ENCODE measurements at places on chromosomes 5 and 9.

DNA sequence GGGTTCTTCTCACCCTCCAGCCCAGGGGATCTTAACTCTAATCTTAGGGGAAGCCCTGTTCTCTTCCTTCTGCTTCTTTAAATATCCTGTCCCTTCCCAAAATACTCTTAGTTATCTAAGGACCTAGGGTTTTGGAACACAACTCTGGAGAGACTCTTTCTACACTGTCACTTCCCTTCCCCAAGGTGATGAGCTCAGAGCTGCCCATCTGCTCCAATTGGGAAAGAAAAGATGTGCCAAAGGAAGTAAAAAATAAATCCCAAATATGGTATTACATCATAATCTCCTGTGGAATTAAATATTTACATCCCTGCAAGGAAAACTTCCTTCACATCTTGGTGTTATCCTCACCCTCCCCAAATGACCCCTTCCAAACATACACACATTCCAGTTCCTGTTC is 291.2 kb downstream of the EPB41L4A start:
- no peak for DNase-seq

DNA sequence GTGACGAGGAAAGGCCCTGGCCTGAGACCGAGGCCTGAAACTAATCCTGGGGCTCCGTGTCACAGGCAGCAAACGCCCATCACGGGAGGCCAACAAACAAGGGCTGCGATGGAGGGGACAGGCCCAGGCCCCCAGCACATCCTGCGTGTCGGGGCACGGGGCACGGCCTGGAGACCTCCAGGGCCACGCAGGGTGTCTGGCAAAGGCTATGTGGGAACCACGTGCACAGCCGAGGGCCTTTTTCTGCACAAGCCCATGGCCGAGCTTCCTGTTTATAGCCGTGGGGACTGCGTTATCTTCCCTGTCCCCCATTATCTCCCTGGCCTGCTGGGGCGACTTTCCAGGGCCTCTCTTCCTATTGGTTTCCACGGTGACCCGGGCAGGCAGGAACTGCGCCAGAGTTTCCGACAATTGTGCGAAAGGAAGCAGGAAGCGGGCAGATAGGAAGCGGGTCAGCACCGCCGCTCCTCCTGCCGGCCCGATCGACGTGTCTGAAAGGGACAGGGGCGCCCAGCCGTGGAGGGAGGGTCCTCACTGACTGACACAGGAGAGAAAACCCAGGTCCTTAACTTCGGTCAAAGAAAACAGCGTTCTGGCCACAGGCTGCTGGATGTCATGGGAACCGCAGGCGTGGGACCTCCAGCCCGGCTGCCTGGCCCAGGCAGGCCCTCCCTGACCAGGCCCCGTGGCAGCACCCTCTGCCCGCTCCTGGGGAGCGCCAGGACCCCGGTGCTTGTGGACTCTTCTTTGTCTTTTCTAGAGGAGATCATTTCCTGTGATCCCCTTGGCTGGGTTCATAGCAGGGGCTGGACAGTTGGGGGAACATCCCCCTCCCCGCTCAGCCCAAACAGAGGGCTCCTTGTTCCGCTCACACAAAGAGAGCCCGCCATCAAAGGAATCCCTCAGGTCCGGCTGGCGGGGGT is 29.1 kb upstream of the SEC16A start:
- DNase-seq: no peak

GRCh38 chr5:166991601-166992000 is 1299.8 kb upstream of the WWC1 start:
- DNase-seq: no peak

DNA sequence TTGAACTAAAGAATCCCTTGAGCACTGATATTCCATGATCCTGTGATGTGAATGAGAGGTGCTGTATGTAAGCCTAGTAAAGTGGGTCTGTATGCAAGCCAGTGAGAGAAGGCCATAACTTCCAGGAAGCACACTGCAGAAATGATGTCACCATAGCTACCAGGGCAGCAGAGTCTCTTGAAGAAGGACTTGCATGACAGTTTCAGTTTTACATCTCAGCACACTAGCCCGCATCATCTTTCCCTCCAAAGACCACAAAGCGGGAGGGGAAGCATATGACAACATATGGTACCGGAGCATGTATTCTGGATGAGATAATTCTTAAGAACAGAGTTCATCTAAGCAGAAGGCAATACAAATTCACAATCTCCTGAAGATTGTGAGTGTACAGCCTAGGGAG is 37.6 kb upstream of the MAST4 start:
- no peak for DNase-seq

DNA sequence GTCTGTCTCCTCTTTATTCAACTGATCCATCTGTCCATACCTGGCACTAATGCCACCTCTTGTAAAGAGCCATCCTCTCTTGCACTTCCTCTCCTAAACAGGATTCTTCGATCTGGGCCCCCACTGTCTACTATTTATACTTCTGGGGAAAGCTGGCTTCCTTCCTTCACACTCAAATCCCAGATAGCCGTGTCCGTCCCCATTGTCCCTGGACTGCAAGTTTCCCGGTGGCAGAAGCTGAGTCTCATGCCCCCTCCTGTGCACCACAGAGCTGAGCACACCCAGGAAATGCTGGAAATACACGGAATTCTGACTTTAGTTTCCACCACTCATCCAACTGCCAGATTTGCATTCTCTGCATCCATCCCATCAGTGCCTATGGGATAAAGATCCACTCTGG is 84.0 kb downstream of the MARCHF11 start:
- no peak for DNase-seq

DNA sequence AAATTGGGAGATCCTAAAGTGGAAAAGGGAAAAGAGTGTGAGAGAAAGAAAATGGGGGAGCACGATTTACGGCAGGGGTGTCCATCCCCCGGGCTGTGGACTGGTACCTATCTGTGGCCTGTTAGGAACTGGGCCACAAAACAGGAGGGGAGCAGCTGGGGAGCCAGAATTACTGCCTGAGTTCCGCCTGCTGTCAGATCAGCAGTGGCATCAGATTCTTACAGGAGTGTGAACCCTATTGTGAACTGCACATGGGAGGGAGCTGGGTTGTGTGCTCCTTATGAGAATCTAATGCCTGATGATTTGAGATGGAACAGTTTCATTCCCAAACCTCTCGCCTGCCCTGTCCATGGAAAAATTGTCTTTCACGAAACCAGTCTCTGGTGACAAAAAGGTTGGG is 108.3 kb upstream of the ADAMTSL1 start:
- no peak for DNase-seq

- no peak for DNase-seq
These were observed 96.9 kb downstream of the KCNN2 start for GRCh38 chr5:114458726-114459125.

GRCh38 chr5:53130266-53130665 is 20.7 kb upstream of the MOCS2 start:
- DNase-seq: no peak

DNA sequence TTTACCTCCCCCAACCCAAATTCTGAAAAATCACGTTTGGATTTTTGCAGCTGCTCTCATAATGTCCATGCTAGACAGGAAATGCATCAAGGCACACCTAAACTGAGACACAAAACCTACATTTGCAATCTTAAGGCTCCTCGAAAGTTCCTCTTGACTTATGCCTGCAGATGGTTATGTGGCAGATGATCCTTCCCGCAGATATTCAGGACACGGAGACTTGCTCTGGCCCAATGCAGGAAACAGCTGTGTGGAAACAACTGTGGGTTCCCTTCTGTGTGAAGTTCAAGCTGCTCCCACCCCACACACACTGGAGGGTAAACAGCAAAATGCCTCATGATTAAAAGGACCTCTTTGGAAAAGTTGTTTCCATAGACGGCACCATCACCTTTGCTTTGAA is 253.8 kb downstream of the EBF1 start:
- DNase-seq: no peak

DNA sequence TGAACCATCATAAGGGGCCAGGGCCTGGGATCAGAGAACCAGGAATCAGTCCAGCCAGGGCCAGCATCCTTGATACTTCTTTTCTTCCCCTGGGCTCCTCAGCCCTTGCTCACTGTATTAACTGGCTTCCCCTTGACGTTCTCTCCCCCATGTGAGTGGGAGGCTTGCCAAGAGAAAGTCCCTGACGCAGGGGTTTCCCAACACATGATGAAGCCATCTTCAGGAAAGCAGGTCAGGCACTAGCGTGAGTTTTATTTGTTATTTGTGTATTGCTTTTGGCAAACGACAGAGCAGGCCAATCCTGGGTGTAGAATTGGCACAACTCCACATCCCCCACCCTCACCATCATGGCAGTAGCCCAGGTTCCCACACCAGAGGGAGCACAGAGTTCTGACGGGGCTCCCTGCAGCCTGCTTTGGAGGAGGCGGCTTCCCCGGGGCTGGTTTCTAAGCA is 165.5 kb upstream of the NFIL3 start:
- DNase-seq: no peak

DNA sequence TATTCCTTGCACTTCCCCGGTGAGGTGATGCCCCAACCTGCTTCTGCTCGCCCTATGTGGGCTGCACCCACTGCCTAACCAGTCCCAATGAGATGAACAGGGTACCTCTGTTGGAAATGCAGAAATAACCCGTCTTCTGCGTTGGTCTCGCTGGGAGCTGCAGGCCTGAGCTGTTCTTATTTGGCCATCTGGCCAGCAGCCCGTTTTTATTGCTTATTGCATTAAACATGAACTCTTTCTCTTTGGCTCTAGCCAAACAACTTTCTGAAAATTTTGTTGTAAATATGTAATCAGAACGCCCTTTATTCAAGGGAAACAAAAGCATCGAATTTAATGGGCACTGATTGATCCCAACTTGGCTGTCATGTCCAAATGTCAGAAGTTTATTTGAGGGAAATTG is 124.7 kb upstream of the FTMT start:
- DNase-seq: no peak

DNA sequence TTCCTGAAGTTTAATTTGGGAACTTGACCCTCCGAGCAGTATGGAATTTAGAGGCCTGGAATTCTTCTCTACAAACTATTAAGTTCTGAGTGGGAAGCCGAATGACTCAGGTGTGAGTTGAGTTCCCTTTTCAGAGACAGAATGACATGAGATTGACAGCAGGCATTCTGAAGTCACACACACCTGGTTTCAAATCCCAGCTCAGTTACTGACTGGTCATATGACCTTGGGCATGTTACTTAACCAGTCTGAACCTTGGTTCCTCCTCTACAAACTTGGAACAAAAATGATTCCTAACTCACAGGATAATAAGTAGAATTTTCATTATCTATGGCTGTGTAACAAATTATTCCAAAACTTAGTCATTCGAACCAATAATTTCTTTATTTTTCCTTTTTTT is 45.5 kb upstream of the GPBP1 start:
- no peak for DNase-seq

- DNase-seq: no peak
These were observed 131.9 kb downstream of the PAX5 start for GRCh38 chr9:36902080-36902716.

All from NCI-H1436 (cell line).